ENCODE measurements at places on chromosomes 11 and 22.

- no peak for DNase-seq
These were observed 21.5 kb downstream of the TMEM184B start for GRCh38 chr22:38251341-38251692.

GRCh38 chr22:35039625-35040024 lies 26.3 kb upstream of the ISX start:
- DNase-seq = no peak

DNA sequence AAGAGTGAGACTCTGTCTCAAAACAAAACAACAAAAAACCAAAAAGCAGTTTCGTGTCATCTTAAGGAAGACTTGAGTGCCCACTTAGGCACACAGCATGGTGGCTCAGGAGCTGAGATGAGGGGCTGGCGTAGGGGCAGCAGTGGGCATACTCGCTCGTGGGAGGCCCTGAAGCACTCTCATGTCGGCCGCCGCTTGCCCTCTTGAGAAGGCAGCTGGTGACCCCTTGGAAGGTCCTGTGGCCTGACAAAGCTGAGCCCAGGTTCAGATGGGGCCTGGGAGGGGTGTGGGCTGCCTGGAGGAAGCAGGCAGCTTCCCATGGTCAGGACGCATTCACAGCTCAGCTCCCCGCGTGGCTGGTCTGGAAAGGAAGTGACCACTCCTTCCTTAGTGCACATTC lies 15.0 kb downstream of the MUC5B start:
- DNase-seq = no peak

GRCh38 chr11:112795911-112796649 lies 165.1 kb upstream of the NCAM1 start:
- DNase-seq = no peak

DNA sequence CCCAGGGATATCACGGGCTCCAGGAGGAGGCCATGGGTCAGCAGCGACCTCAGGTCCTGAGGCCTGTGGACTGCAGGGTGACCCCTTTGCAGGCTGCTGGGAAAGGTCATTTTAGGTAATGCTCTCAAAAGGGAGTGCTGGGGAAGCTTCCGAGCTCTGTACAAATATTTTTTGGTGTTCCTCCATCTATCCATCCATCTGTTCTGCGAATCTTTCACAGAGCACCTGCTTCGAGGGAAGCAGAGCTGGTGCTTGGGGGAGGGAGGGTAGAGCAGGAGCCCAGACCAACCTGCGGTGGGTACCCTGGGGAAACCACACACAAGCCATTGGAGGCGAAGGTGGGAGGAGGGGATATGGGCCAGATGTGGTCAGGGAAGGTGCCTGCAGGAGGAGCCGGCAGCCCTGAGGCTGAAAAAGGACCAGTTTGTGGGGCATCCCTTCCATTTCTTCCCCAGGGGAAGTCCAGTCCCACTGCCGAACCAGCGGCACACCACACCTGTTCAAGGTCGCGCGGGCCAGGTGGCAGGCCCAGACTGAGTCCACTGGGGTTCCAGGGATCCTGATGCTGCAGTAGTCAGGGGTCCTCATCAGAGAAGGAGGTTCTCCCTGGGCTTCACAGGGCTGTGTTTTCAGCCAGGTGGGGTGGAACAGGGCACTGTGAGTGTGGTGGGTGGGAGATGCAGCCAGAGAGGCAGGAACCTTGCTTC lies 13.1 kb downstream of the GNAZ start:
- DNase-seq = no peak

DNA sequence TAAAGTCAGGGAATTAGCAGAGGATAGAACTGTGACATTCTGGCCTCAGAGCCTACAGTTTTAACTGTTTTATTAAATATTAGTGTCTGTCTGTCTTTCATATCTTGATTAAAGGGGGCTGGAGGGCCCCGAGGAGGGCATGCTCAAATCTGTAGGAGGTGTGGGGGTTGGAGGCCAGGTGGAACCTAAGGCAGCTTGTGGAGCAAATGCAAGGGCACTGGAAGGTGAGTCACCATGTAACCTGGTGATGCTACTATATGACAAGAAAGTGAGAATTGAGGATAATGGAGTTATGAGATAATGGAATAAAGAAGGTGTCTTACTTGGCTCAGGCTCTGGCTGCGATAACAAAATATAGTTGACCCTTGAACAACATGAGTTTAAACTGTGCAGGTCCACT lies 27.3 kb upstream of the TMEM86A start:
- DNase-seq = no peak

Data from GM04504 (cell line).